Fibroblast of pulmonary artery (primary cell): ENCODE measurements at places on chromosomes 11 and 22.

DNA sequence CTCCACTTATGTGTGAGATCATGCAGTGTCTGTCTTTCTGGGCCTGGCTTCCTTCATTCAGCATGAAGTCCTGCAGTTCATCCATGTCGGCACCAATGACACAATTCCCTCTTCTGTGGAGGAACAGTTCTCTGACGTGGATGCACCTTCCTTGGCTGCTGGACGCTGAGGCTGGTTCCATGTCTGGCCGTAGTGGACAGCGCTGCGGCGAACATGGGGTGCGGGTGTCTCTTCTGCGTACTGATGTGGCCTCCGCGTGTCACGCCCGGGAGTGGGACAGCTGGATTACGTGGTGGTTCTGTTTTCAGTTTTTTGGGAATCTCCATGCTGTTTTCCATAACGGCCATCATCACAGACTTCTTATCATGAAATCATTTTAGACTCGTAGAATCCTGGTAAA is 16.9 kb upstream of the MUC2 start:
- no peak for DNase-seq

DNA sequence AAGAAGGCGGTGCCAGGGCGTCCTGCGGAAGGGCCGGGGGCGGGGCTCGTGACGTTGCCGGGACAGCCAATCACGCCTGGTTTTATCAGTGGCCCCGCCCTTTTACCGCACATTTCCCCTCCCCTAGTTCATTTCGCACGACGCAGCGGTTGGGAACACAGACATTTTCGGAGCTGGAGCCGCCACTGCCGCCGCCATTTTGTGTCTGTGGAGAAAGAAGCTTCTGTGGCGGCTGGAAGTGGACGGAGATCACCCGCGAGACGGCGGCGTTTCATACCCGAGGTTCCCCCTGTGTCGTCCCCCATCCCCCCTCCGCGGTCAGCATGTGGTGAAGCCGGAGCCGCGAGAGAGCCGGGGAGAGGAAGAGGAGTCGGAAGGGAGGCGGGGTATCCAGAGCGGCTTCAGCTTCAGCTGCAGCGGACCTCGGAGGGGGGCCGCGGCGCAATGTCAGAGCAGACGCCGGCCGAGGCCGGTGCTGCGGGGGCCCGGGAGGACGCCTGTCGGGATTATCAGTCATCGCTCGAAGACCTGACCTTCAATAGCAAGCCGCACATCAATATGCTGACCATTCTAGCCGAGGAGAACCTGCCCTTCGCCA is at the start of gene PCF11:
TSS of gene PCF11 (plus strand) at position 136 of the 598 bp plus-strand sequence. CDS start at position 445, 309 bp downstream.
- no peak for DNase-seq

- DNase-seq = no peak
Measured at GRCh38 chr11:131070365-131070764, 154.1 kb upstream of the SNX19 start.

DNA sequence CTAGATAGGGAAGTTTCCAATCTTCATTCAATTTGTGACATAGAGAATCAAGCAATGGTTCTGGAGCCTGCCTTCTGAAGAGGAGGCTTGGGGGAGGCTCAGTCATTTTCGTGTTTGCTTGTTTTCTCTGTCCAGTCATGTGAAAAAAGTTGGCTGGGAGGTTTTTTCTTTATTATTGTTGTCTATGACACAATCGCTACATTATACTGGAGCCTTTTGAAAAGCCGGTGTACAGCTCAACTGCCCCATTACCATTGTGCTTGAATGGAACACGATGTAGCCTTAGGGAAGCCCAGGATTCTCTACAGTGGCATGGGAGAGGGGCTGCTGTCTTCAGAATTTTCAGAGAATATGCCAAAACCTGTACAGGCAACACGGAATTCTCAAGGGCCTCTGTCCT is 57.9 kb upstream of the NCAM1 start:
- DNase-seq = no peak
